Inflammatory macrophage (primary cell): ENCODE measurements at places on chromosomes 3 and 15.

- no peak for DNase-seq
These were observed 7.0 kb upstream of the STRA6 start for GRCh38 chr15:74209560-74209958.

- peak; percentile 47 for DNase-seq
These were observed 31.3 kb upstream of the BLM start for GRCh38 chr15:90685591-90686434.

GRCh38 chr3:128033102-128033501 is 19.1 kb upstream of the SEC61A1 start:
- DNase-seq = no peak

- DNase-seq = peak; percentile 67
These were observed 128.8 kb downstream of the FRMD5 start for GRCh38 chr15:44066211-44066827.

DNA sequence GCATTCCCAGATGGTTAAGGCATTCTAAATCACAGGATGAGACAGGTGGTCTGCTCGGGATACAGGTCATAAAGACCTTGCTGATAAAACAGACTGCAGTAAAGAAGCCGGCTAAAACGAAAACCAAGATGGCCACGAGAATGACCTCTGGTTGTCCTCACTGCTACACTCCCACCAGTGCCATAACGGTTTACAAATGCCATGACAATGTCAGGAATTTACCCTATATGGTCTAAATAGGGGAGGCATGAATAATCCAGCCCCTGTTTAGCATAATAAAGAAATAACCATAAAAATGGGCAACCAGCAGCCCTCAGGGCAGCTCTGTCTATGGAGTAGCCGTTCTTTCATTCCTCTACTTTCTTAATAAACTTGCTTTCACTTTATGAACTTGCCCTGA is 151.1 kb downstream of the ZNF385D start:
- no peak for DNase-seq
